Myometrial cell (primary cell): ENCODE measurements at places on chromosomes 4 and X. TPM values are rescaled to one million over a fixed set of nuclear protein-coding genes. Genes with fewer than 3 reads are reported as not detected.

Gene HMX1
- total RNA-seq, result 0.58 TPM in 1 of 2 replicates, not detected in the other

Gene TLR2
- total RNA-seq, result not detected in 2 replicates

Gene CLIC2
- total RNA-seq, result under 0.01 TPM in 1 of 2 replicates, not detected in the other

Gene SMARCA1
- total RNA-seq, result 25.9 and 37.4 TPM in 2 replicates
